AG04450 (cell line): ENCODE measurements at places on chromosomes 5 and 9.

DNA sequence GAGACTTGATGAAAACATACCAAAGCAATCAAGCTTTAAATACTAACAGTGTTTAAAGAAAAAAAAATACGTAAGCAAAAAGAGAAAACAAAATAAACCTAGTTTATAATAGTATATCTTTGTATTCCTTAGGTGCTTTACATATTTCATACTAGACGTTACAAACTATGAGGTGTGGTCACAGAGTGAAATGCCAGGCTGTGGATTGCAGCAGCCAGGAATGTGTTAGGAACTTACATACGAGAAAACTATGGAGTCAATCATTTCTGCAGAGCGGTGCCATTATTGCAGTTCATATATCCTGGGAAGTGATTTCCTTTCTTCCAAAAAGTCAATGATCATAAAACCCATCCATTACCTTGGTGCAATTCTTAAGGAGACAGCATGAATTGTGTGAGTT lies 443.6 kb upstream of the GRAMD2B start:
- no peak for DNase-seq

DNA sequence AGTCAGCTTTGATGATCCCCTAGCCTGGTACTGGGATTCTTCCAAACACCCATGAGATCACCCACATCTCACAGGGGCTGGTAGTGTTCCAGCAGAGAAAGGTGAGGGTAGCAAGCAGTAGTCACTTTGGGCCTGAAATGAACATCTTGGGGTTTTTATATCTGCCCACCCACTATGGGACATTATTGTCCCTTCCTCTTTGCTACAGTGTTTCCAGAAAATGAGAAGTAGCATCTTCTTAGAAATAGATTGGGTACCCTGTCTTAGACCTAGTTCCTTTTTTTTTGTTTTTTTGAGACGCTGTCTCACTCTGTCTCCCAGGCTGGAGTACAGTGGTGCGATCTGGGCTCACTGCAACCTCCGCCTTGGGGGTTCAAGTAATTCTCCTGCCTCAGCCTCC lies 249.2 kb upstream of the ANKRD55 start:
- no peak for DNase-seq

DNA sequence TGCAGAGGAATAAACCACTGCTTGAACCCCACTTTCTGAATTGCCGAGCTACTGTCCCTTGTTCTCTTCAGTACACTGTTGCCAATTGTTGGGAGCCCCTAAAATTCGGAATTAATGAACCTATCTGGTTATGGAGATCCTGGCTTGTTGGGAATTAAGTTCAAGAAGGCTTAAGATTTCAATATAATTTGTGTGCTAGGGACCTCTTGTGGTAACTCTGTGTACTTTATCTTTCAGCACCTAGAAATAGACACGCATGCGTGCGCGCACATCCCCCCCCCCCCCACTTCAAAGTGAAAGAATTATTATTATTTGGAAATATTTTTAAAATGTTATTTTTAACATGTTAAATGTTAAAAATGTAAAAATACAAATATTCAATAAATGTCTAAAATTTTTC lies 53.3 kb upstream of the FAM169A start:
- peak; percentile 18 for DNase-seq

- DNase-seq, result no peak
Observed at GRCh38 chr5:157347301-157348048, 81.6 kb downstream of the CYFIP2 start.

DNA sequence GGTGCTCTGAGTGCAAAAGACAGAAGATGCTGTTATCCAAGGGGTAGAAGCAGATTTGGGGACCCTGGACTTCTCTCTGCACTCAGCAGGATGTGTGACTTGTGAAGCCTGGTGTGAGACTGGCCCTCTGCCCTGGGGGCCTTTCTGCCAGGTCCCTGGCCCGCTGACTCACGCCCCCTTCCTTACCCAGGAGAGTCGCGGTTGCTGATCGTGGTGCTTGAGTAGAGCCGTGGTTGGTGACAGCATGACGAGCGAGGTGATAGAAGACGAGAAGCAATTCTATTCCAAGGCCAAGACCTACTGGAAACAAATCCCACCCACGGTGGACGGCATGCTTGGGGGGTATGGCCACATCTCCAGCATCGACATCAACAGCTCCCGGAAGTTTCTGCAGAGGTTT lies 6.5 kb downstream of the NTMT1 start:
- DNase-seq, result no peak
